Fibroblast of upper back skin (primary cell): ENCODE measurements at places on chromosomes 12 and 14.
A peak's percentile ranks its signal among the peaks of the same experiment; 100 is the strongest.

- no peak for DNase-seq
Observed at GRCh38 chr14:75439989-75440388, 12.2 kb downstream of the JDP2 start.

GRCh38 chr14:81416981-81417380, 16.9 kb upstream of the STON2 start:
- no peak for DNase-seq

DNA sequence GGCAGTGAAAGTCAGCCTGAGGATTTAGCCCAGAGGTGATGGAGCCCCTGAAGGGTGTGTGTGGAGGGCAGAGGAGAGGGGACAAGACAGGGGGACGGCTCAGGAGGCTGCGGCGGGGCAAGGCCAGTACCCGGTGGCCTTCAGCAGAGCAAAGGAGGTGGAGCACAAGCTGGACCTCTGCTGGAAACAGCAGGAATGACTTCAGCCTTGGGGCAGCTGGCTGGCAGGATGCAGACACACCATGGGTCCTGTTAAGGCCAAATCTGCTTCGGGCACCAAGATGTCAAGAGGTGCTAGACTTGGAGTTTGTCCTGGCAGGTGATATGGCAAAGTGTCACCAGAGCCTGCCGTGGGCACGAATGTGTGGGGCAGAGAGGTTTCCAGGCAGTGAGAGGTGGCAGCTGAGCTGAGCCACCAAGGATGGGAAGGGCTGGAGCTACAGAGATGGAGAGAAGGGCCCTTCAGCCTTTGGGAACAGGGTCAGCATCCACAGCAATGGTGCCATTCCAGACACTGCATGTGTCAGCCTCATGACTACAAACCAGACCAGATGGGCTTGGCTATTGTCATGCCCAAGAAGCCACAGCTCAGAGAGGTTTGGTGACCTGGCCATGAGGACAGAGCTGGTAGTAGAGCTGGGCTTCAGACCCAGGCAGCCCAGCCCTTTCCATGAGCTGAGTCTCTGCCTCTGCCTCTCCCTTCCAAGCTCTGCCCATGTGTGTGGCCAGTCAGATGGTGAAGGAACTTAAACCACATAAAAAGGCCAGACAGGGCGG, 91.9 kb downstream of the LGMN start:
- DNase-seq = no peak

GRCh38 chr14:65237941-65238340, 135.6 kb upstream of the MAX start:
- no peak for DNase-seq

GRCh38 chr12:75892731-75893408, 138.7 kb downstream of the PHLDA1 start:
- no peak for DNase-seq

DNA sequence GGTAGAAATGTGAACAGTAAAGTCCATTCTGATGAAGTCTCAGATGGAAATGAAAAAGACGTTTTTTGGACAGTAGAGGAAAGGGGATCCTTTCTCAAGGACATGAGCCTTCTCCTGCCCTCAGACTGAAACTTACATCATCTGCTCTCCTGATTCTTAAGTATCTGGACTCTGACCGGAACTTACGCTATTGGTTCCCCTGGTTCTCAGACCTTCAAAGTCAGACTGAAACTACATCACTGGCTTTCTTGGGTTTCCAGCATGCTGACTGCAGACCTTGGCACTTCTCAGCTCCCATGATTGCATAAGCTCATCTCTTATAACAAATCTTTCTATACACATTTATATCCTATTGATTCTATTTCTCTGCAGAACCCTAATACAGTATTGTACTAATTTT, 291.0 kb downstream of the SNAPC1 start:
- DNase-seq = no peak

DNA sequence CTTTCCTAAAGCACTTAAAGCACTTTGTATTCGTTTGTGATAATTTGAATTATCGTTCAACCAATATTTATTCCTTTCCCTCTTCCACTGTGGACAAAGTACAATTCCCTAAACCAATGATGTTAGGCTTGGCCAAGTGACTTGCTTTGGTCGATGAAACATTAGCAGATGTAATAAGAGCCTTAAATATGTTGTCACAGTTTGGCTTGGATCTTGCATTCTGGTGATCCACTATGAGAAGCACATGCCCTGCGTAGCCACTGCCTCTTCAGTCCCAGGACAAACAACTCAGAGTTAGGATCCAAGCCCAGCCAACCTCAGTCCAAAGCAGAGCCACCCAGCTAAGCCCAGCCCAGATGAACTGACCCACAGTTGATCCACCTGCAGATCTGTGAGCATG, 8.4 kb upstream of the C12orf75 start:
- peak; percentile 40 for DNase-seq

GRCh38 chr14:54374117-54374884, 22.5 kb upstream of the CDKN3 start:
- DNase-seq = peak; percentile 41
